ENCODE measurements at places on chromosomes 3 and 15.

DNA sequence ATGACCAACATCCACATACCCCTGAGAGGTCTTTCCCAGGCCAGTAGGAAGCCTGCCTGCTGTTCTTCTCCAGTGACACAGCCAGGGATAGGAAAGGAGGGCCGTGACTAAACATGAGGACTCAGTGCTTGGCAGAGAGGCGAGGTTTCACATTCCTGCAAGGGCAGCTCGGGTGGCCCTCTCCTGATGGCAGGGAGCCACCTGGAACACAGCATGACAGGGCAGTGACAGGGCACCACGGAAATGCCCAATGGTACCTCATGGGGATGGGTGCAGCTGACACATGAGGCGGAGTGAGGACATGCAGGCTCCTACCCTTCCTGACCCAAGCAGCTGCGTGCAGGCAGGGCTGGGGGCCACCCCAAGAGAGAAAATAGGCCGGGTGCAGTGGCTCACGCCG is 7.4 kb upstream of the TGM5 start:
- DNase-seq: peak; percentile 78

DNA sequence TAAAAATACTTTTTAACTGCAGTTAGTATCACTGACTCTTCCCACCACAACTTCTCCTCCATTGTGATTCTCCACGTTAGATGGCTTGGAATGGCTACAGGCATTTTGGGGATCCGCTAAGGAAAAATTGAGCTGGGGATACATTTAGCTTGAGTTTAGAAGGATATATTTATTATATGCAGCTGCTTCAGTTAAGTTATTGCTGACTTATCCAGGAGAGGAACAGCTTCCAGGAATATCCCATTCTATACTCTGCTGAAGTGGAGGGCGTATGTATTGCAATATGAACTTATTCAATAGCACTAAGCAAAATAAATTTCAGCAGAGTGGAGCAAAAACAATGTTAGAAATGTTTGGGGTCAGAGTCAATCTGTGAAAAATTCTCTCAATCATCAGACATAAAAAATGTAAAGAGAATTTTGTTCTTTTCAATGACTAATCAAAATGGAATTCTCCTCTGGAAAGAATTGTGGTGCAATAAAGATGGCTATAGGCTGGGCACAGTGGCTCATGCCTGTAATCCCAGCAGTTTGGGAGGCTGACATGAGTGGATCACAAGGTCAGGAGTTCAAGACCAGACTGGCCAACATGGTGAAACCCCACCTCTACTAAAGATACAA is 84.7 kb downstream of the NCEH1 start:
- DNase-seq: no peak

- DNase-seq: no peak
Observed at GRCh38 chr3:89851974-89852621, 744.7 kb downstream of the EPHA3 start.

DNA sequence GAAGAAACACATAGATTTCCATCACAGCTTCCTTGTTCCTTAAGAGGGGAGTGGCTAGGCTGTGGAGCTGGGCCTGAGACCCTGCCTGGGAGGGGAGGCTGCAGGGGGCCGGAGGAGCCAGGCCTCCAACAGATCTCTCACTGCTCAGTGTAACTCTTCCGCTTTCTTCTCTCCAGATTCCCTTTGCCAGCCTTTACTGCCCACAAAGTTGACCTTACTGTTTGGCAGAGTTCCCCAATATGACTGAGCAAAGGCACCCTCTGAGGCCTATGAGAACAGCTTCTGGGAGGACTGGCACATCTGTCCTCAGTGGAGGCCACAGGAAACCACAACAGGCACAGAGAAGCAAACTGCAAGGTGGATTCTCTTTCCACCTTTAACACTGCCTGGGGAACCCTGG is 38.1 kb downstream of the SLCO2A1 start:
- DNase-seq: no peak

- peak; percentile 34 for DNase-seq
Observed at GRCh38 chr3:141952611-141953010, 76.2 kb downstream of the ATP1B3 start.

DNA sequence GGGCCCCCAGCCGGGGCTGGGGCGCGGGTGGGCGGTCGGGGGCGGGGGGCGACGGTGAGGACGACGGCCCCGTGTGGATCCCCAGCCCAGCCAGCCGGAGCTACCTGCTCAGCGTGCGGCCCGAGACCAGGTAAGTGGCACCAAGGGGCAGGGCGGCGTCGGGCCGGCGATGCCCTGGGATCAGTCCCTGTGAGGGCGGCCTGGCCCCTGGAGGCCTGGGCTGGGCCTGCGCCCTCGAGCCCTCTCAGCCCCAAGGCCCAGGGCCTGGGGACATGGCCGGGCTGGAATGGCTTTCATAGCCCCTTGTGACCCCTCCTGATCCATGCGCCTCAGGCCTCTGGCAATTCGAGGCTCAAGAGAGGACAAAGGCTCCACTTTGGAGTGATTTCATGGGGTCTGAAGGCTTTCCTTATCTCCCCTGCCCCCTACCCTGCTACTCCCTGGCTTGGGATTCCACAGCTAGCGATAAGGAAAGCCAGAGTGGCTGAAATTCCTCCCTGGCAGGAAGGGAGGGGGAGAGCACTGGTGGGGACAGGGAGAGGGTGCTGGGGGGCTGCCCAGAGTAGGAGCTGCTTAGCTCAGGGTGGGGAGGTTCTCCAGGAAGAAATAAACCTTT is 418 bp downstream of the ALPK3 start:
- DNase-seq: no peak

DNA sequence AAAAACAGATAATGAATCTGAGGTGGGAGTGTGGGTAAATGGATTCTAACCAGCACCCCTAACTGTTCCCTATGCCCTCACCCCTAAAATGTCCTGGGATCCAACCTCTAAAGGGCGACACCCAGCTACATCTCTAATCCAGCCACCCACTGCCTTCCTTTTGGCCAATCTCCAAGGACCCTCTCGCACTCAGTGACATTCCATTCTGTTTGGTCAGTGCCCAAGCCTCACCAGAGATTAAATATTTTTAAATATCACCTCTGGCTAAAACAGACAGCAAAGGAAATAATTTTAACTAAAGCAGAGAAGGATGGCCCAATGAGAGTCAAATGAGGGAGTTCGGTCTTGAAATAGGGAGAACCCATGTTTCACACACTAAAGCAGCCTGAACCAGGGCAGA is 19.9 kb upstream of the SCN10A start:
- DNase-seq: no peak

DNA sequence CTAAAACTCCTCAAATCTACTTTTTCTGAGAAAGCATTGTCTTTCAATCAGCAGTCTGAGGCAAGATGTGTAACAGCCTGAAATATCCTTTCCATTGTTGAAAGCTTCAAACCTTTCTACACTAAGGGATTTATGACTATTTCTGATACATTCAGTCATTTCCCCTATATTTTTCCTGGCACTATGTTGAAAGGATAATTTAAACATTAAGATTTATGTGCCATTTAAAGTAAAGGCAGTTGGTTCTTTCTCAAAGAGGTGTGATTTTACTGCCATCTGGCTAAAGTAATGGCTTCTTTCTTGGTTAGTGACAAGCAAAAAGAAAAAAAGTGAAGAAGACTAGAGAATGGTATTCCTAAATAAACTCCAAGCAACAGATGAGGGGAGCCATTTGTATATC is 249.6 kb upstream of the COL8A1 start:
- no peak for DNase-seq

- DNase-seq: no peak
Observed at GRCh38 chr3:143366672-143367071, 247.1 kb downstream of the CHST2 start.

DNA sequence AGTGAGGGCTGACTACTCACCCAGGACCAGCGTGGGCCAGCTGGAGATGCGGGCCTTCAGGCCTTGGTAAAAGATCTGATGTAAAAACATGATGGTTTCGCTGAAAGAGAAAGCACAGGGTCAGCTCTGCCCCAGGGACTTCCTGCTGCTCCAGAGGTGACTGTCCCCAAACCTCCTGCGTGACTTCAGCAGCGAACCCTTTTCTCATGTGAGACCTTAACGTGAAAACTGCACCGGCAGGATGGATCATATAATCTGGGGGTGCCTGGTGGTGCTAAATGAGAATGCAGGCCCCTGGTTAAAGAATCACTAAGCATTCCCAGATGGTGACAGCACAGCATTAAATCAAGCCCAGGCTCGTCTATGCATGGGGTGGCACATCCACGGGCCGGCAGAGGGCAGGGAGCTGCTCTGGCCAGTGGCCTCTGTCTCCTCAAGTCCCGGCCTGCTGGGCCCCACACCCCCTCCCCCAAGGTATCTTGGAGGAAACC is 55.4 kb downstream of the RASGRF1 start:
- no peak for DNase-seq

DNA sequence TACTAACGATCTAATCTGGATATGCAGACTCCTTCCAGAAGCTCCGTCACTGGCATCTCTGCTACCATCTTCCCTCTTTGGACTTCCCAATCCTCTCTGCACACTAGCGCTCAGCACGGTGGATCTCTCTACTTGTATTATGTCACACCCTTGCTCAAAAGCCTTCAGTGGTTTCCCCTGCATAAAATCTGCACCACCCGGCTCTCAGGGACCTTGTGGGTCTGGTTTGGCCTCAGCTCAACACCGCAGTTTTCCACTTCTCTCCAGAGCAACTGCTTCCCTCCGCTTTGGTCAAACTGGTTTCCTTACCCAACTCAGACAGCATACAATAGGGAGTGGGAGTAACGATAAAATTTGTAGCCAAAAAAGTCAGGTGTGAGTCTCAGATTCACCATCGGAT is 30.7 kb upstream of the HES1 start:
- DNase-seq: no peak

- DNase-seq: no peak
Observed at GRCh38 chr3:10513306-10513705, 7.9 kb upstream of the ATP2B2 start.

DNA sequence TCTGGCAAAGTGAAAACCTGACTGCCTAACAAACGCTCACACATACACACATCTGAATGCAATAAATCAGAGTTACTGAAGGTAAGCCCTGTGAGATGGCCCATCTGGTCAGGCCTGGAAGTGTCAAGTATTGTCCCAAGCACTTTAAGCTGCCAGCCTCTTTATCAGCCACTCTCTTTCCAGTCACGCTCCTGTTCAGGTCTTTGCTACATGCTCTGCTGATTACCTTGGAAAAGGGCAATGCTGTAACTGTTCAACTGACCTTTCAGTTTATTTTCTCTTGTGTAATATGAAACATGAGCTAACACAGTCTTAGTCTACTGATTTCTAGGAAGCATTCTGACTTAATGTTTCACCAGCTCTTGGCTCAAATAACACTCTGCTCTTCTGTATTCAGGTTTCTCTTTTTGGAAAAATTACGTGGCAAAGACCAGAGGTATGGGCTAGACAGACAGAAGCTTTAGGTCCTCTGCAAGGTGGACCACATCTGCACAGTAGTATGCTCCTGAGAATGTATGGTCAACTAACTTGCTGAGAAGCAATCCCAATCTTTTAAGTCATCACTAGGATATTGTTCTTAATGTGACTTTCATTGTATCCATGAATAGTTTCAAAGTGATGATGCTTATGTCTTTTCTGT is 44.5 kb downstream of the GBE1 start:
- DNase-seq: no peak

GRCh38 chr15:77039848-77040247 is 31.1 kb downstream of the TSPAN3 start:
- no peak for DNase-seq

- no peak for DNase-seq
Observed at GRCh38 chr3:62214850-62215249, 158.5 kb downstream of the FEZF2 start.

DNA sequence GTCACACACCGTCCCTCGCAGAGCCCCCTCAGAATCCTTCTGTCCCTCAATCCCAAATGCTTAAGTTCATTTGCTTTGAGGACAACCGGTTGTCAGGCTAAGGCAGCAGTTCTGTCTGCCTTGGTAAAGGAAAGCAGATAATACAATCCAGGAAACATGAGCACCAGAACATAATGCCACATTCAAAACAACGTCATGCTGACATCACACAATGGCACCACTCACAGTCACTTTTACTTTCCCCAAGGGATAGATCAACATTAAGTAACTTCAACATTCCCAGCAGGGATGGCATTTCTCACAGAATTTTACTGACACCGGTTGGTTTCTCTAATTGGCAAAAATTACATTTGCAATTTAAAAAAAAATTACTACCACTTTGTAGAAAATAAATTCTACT is 74.6 kb upstream of the PSMD6 start:
- DNase-seq: no peak

DNA sequence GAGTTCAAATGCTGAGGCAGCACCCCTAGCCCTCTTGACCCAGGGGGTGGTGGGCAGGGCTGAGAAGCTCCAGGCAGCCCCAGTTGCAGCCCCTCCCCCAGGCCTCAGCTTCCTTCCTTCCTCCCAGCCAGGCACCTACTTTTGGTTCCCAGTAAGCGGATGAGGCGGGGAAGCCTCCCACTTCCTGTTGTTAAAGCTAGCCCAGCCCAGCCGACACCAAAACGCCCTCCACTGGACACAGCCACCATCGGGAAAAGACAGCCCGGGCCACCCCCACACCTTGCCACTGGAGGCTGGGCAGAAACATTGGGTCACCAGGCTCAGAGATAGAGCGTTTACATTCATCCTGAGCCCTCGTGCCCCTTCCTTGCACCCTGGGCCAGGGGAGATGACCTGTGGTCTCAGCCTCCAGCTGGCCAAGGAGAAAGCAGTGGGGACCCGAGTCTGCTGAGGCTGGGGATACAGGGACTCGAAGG is 3.5 kb downstream of the DUSP7 start:
- DNase-seq: peak; percentile 88

GRCh38 chr3:45180899-45181298 is 34.7 kb upstream of the CDCP1 start:
- DNase-seq: no peak

DNA sequence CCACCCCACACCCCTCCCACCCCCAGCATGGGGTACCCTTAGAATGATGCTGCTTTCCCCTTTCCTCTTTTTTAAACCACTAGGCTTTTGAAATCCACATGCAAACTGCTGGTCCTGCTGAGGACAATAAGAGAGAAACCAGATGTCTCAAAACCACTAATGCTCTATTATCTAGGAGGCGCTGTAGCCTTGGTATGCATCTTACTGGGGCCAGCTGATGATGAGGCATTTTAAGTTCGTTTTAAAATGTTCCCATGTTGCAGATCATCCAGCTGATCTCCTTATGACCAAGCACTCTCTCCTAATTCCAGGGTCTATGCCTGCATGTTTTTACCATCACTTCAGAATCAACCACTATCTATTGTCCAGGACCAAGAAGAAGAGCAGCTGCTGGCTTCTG is 1.3 kb downstream of the NME9 start:
- peak; percentile 4 for DNase-seq

- DNase-seq: no peak
Observed at GRCh38 chr15:89007989-89008388, 80.3 kb upstream of the ABHD2 start.

- no peak for DNase-seq
Observed at GRCh38 chr3:124126436-124127023, 134.6 kb upstream of the ROPN1 start.

- DNase-seq: no peak
Observed at GRCh38 chr3:196533260-196533681, 18.1 kb upstream of the SMCO1 start.

Data from osteocyte (in vitro differentiated cells).